ENCODE measurements at places on chromosomes 2 and 18. TPM values are rescaled to one million over a fixed set of nuclear protein-coding genes. Genes with fewer than 3 reads are reported as not detected.

NMUR1 gene
- total RNA-seq = 4.4 TPM

CNDP1 gene
- not detected for total RNA-seq

SCN9A gene
- 13.6 TPM for total RNA-seq

TMEM198 gene
- total RNA-seq = 1.4 TPM

DOK6 gene
- total RNA-seq = 3.2 TPM

CXCR1 gene
- total RNA-seq = 10.4 TPM

RFX8 gene
- total RNA-seq = not detected

GRCh38 chr2:214706986-214707385, 102.5 kb downstream of the BARD1 start:
- H3K27me3 ChIP-seq = no peaks in the 10 kb centered on the region
- no peaks in the 10 kb centered on the region for H3K4me1 ChIP-seq
- DNase-seq = no peak
- no peaks in the 10 kb centered on the region for H3K36me3 ChIP-seq

- no peaks in the 10 kb centered on the region for H3K27me3 ChIP-seq
- no peak for DNase-seq
- H3K36me3 ChIP-seq = no peaks in the 10 kb centered on the region
- no peak overlapping the region for H3K4me3 ChIP-seq
These were observed 100.6 kb downstream of the CDK15 start for GRCh38 chr2:201906777-201907562.

DNA sequence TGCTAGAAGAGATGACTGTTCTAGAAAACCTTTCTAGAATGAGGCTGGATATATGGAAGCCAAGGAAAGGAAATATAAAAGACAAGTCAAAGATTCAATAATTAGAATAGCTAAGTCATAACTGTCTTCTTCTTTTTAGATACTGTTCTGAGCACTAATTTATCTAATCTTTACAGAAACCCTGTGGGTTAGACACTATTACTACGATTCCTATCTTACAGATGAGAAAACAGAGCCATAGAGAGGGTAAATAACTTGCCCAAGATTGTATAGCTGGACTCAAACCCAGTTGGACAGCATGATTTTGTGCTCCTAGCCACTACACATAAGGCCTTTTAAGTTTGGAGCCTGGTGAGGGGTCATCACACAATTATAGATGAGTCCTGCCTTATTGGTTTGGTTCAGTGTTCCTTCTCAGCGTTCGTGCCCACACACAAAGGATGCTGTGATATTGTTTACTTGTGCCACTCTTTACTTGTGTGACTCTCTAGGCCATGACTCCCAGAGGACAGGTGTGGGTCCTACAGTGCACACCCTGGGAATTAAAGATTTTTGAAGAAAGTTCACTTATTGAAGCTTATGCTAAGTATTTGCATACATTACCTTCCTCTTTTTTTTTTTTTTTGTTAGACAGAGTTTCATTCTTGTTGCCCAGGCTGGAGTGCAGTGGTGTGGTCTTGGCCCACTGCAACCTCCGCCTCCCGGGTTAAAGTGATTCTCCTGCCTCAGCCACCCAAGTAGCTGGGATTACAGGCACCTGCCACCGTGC, 153.7 kb downstream of the PRKCE start:
- no peak overlapping the region for H3K4me3 ChIP-seq
- no peaks in the 10 kb centered on the region for H3K36me3 ChIP-seq
- no peaks in the 10 kb centered on the region for H3K27me3 ChIP-seq
- H3K27ac ChIP-seq = no peak overlapping the region
- no peaks in the 10 kb centered on the region for H3K4me1 ChIP-seq

DNA sequence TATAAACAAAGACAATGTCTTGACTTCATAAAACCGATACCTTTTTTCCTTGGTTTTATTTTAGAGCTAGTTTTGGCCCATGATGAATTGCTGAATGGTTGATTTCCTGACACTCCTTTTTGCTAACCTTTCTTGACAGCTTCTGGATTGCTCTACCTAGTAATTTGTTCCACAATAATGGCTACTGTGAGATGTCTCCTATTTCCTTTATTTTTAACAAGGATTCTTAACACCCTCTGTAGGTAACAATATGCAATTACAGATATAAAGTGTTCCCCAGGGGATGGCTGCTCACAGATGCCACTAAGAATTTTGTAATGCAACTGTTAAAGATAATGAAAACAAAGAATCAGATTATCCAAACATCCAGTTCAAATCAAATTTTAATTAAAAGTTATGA, 100.8 kb upstream of the ATP5MC3 start:
- H3K36me3 ChIP-seq = no peaks in the 10 kb centered on the region
- H3K27ac ChIP-seq = no peak overlapping the region
- H3K4me1 ChIP-seq = no peaks in the 10 kb centered on the region
- no peak for DNase-seq

DNA sequence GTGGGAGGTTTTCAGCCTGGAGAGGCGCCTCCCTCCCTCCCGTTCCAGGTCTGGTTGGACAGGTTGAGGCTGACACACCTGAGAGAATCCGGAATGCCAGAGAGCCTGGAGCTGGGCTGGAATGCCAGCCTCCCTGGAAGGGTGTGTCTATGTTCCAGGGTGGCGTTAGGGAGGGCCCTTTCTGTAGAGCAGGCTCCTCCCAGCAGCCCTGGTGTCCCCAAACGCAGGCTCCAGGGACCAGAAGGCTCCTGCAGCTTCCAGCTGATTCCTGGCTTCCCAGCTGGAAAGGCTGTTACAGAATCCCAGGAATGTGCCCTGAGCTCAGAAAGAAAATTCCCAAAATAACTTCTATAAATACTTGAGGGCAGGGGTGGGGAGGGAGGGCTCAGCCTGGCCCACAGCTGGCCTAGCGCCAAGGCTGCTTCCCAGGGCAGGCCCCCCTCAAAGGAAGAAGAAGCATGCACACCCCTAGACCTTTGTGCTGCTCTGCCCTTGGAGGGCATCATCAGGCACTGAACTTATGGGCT, 85.4 kb downstream of the STPG4 start:
- H3K27ac ChIP-seq = peak overlapping the region; percentile 92
- peaks cover 19% of the 10 kb centered on the region for H3K36me3 ChIP-seq
- no peaks in the 10 kb centered on the region for H3K27me3 ChIP-seq
- H3K4me1 ChIP-seq = peaks cover 93% of the 10 kb centered on the region

DNA sequence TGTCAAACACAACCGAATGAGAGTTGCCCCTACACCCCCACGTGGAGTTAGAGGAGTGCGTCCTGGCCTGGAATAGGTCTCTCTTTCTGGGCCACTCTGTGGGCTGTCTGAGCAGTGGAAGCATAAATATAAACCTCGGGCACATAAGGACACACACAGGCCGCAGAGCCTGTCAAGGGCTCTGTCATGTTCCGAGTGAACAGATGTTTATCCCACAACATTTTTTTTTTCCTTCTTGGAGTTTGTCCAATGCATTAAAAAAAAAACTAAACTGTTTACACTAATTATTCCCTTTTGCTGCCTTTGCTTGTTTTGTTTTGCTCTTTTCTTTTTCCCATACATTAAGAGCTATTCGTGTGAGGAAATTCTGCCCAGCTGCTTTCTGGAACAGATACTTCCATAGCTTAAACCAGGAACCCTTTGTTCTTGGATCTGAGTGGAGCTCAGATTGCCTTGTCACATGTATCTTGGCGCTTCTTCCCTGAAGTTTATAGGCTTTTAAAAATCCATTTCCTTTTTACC, 228.3 kb upstream of the FOSL2 start:
- H3K27me3 ChIP-seq = no peaks in the 10 kb centered on the region
- no peak for DNase-seq
- H3K36me3 ChIP-seq = no peaks in the 10 kb centered on the region
- no peak overlapping the region for H3K27ac ChIP-seq
- H3K4me1 ChIP-seq = peaks cover 17% of the 10 kb centered on the region
- H3K4me3 ChIP-seq = no peak overlapping the region

GRCh38 chr2:239824046-239824694, 201.0 kb downstream of the NDUFA10 start:
- no peak overlapping the region for H3K4me3 ChIP-seq
- no peak for DNase-seq
- H3K27ac ChIP-seq = no peak overlapping the region
- no peaks in the 10 kb centered on the region for H3K27me3 ChIP-seq
- no peaks in the 10 kb centered on the region for H3K4me1 ChIP-seq
- no peaks in the 10 kb centered on the region for H3K36me3 ChIP-seq

DNA sequence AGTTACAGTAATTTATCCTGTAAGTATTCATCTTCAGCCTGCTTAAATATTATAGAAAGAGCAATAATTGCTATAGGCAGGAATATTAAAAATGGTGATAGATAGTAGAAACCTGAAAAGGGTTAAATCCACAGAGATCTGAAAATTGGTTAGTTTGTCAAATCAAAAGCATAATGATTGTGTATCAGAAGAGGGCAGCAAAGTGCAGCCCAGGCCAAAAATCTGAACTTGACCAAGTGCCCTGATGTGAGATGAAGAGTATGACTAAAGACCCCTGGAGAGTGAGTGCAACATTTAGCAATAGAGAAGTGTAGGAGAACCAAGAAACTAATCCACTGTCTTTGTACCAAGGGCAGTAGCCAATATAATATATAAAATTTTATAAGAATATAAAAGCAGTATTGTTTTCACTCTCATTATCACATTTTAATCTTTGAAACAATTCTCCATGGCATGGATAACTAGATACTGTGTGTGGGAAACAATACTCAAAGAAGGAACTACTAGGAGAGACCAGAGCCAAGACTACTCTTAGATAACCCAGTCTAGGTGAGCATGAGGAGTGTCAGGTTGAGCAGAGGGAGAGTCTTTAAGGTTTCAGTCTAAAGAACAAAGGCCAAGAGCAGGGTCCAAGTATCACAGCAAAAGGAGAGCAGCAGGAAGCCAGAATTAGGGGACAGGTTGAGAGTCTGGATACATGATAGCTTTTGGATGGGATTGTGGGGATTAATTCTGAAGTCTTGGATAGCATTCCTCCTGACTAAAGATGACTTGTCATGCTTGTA, 148.7 kb downstream of the CALCRL start:
- no peak overlapping the region for H3K4me3 ChIP-seq
- no peak overlapping the region for H3K27ac ChIP-seq
- H3K4me1 ChIP-seq = peaks cover 8% of the 10 kb centered on the region
- no peaks in the 10 kb centered on the region for H3K36me3 ChIP-seq

DNA sequence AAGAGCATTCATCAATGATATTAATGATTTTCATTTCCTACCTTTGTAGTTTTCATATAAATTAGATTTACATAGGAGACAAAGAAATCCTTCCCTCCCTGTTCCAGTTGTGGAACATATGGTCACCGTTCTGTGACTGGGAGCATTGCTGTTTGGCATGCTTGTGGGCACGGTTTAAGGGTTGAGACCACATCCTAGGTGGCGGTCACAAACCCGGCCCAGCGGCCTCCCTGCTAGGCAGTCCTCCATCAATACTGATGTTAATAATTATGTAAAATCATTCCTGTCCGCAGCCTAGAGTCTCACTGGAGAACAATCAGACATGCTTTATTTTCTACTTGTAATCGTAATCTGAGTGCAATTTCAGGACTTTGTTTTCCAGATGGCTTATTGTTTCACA, 117.9 kb downstream of the AGAP1 start:
- no peak for DNase-seq
- no peaks in the 10 kb centered on the region for H3K27me3 ChIP-seq
- no peaks in the 10 kb centered on the region for H3K36me3 ChIP-seq
- peaks cover 13% of the 10 kb centered on the region for H3K4me1 ChIP-seq
- H3K27ac ChIP-seq = no peak overlapping the region

- H3K27ac ChIP-seq = no peak overlapping the region
- peak; percentile 66 for DNase-seq
- no peaks in the 10 kb centered on the region for H3K36me3 ChIP-seq
- no peaks in the 10 kb centered on the region for H3K27me3 ChIP-seq
- H3K4me3 ChIP-seq = no peak overlapping the region
These were observed 34.9 kb upstream of the HPCAL1 start for GRCh38 chr2:10267551-10268465.

DNA sequence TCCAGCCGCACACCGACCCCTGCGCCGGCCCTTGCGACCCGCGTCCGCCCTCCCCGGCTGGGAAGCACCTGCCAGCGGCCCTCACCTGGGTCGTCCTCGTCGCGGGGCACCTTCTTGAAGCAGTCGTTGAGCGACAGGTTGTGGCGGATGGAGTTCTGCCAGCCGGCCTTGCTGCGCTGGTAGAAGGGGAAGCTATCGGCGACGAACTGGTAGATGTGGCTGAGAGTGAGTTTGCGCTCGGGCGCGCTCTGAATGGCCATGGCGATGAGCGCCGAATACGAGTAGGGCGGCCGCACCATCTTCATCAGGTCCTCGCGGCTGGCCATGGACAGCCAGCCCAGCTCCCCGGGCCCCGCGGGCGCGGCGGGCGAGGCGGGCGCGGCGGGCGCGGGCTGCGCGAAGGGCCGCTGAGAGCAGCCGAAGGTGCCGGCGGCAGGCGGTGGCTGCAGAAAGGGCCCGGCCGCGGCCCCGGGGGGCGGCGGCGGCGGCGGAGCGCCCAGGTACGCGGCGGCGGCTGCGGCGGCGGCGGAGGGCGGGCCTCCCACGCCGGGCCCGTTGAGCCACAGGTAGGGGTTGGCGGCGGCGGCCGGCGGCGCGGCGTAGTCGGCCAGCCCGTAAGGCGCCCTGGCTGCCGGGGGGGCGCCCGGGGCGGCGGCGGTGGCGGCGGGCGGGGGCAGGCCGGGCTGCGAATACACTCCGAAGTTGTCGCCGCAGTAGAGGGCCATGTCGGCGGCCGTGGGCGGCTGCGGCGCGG, 505 bp downstream of the FOXI3 start:
- H3K27me3 ChIP-seq = peaks cover 88% of the 10 kb centered on the region
- no peaks in the 10 kb centered on the region for H3K36me3 ChIP-seq
- DNase-seq = no peak
- H3K27ac ChIP-seq = no peak overlapping the region
- peak overlapping the region; percentile 32 for H3K4me3 ChIP-seq

GRCh38 chr18:2871111-2871720, 24.4 kb downstream of the EMILIN2 start:
- H3K4me3 ChIP-seq = no peak overlapping the region
- H3K27ac ChIP-seq = no peak overlapping the region
- H3K4me1 ChIP-seq = no peaks in the 10 kb centered on the region
- no peak for DNase-seq
- no peaks in the 10 kb centered on the region for H3K36me3 ChIP-seq

DNA sequence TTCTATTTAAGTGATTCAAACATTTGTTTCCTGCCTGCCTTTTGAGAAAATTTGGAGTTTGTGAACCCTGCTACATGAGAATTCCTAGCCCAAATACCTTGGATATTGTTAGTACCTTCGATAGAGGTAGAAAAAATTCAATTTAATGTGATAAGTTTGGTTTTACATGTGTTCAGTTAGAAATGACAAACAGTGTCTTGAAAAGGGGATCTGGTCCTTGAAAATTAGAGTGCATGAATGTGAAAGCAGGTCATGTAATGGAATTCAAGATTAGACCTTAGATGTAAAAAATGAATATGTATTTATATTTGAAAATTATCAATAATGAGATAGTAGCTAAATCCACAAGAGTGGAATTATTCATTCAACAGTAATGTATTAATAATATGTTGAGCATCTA, 70.5 kb downstream of the PIK3C3 start:
- H3K4me3 ChIP-seq = no peak overlapping the region
- H3K27me3 ChIP-seq = no peaks in the 10 kb centered on the region
- no peak overlapping the region for H3K27ac ChIP-seq
- no peak for DNase-seq
- no peaks in the 10 kb centered on the region for H3K4me1 ChIP-seq

All from lower lobe of right lung (tissue), 2 donors.